ENCODE measurements at places on chromosomes 12 and 14.

DNA sequence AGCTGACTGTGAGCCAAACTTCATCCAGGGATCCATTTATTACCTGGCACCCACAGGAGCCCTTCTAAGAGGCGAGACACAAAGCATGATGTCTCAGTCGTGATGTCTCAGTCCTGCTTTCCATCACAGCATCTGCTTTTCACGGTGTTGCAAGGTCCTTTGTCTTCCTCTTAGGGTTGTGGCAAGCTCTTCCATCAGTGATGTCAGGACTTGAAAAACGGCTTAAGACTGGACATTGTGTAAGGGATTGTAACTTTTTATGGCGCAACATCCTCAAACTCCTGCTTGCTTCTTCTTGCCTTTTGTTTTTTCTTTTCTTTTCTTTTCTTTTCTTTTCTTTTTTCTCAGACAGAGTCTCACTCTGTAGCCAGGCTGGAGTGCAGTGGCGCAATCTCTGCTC lies 586.5 kb upstream of the TMEM132C start:
- DNase-seq: no peak

GRCh38 chr12:31337952-31338351 lies 12.0 kb upstream of the SINHCAF start:
- DNase-seq: no peak

DNA sequence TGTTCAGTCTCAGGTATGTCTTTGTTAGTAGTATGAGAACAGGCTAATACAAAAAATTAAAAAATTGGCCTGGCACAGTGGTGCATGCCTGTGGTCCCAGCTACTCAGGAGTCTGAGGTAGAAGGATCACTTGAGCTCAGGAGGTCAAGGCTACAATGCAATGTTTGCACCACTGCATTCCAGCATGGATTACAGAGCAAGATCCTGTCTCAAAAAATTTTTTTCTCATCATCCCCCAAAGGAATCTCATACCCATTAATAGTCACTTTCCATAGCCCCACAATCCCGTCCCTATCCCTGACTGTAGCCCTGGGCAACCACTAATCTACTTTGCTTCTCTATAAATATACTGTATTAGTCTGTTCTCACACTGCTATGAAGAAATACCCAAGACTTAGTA lies 57.8 kb downstream of the TTC8 start:
- no peak for DNase-seq

DNA sequence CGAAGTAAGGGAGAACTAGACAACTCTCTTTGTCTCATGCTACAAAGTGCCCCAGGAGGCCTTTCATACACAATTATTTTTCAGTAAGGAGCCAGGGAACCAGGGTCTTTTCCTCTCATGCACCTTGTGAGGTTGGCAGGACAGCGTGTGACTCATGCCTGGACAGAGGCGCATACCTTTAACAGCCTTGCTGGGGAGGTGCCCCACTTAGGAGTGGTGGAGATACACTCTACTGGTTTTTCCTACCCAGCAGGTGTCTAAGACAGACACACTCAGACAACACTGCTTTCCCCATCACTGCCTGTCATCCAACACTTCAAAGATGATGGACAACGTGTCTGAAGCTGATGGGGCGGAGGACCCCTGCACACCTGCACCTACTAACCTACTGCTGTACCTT lies 49.1 kb downstream of the B4GALNT3 start:
- DNase-seq: peak; percentile 91

GRCh38 chr12:10368206-10369171 lies 21.4 kb downstream of the KLRK1 start:
- DNase-seq: no peak

DNA sequence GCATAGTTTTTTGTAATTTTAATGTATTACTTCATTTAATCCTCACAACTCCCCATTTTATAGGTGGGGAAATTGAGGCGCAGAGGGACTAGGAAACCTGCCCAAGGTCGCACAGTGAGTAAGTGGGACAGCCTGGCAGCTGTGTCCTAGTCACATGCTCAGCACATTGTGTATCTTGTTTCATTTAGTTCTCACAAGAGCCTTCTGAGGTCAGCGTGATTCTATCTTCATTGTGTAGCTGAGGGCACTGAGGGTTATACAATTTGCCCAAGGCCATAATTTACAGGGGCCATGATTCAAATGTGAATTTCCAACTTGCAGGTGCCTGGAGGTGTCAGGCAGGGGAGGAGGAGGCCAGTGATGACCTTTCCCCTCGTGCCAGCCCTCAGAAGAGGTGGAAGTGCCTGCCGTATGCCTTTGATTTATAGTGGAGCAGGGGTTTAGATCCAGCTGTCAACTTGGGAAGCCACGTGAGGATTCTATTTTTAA lies 30.3 kb upstream of the SMOC1 start:
- DNase-seq: no peak

- DNase-seq: no peak
Observed at GRCh38 chr14:52106840-52107239, 38.0 kb upstream of the NID2 start.

GRCh38 chr12:15979096-15980092 lies 68.3 kb downstream of the DERA start:
- DNase-seq: no peak

DNA sequence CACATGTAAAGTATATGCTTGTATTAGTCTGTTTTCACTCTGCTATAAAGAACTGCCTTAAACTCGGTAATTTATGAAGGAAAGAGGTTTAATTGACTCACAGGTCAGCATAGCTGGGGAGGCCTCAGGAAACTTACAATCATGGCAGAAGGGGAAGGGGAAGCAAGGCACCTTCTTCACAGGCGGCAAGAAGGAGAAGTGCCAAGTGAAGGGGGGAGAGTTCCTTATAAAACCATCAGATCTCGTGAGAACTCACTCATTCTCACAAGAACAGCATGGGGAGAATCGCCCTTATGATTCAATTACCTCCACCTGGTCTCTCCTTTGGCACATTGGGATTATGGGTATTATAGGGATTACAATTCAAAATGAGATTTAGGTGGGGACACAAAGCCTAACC lies 229.5 kb upstream of the PLXNC1 start:
- no peak for DNase-seq

DNA sequence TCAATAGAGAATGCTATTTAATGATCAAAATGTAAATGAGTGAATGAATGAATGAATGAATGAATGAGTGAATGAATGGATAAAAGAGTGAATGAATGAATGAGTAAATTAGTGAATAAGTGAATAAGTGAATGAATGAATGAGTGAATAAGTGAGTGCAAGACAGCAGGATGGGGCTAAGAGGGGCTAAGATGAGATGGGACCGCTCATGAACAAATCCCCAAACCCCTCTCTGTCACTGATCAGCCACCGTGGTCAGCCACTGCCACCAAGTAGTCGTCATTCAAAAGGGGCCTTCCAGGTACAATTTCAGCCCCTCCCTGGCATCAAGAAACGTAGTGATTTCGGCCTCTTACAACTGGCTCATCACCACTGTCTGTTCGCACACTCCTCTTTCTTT lies 79.2 kb downstream of the BCL11B start:
- DNase-seq: no peak

- no peak for DNase-seq
Observed at GRCh38 chr14:56341766-56342493, 223.7 kb downstream of the PELI2 start.

GRCh38 chr12:77247542-77247941 lies 182.2 kb upstream of the E2F7 start:
- DNase-seq: no peak

DNA sequence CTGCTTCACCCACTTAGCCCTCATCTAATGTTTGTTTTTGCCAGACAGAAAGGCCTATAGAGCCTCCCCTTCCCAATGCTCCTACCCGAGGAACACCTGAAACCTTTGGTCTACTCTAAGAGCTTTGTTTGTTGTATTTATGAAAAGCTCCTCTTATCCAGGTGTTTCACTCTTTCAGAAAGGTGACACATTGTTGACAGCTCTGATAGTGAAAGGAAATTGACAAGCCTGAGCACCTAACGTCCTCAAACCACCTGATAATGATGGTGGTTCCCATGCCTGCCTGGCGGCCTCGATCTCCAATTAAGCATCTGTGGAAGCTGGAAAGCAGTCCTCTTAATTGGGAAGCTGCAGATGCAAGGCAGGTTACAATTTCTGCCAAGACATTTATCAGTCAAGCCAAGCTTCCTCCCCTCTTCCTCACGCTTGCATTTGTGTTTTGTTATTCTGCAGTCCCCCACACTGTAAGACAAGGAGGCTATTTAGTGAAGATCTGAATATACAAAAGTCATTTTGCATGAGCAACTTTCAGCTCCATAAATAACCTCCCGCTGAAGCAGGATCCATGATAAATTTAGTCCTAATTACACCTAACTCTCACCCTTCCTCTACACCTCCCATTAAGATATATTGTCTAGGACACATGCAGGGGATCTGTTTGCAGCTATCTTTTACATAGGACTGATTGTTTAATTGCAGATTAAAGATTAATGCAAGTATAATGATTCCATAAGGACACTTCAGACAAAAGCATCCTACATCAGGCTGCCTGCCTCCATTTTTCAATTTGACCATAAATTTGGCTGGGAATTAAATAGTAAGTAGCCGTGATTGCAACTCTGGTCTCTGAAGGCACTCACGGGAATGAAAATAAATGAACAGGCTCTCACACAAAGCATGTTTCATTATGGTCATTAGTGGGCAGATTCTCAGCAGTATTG lies 288.6 kb downstream of the PDZRN4 start:
- no peak for DNase-seq

DNA sequence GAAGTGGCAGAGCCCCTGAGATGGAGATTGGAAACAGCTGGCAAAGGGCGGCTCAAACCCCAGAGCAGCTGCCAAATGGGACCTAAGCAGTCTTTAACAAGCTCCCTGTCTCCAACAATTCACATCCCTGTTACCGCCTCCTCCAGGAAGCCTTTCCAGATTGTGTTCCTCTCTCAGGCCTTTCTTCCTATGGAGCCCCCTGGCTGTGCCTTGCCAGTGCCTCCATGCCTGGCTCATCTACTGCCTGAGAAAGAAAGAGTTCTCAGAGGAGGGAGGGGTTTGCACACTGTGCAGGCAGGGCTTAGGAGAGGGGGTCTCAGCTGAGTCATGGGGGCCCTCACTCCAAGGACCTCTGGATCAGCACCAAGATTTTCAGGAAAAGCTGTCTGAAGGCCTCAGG lies 8.8 kb upstream of the KRT74 start:
- no peak for DNase-seq

All from OCI-LY7 (cell line).